ENCODE measurements at places on chromosomes 16 and 17.

DNA sequence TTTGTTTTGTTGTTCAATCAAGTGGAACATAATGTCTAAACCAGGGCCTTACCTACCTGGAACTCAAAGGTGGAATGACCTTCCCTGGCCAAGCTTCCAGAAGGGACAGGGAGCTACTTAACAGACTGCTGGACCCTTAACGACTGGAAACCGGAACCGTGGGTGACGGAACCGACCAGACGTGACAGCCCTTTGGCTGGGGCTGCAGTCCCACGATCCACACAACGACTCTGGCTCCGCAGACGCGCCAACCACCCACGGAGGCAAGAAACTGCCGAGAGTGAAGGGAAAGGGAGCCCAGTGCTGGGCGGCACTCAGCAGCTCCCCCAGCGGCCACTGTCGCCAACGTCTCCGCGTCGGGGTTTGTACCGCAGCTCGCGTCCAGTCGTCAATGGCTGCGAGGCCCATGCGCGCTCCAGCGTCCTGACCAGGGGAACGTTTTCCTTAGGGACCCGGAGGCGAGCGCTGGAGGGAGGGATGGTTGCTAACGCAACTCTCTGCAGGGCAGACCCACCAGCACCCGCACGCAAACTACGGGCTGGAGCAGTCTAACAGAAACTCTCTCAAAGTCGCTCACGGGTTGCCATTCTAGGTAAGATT, 5.5 kb upstream of the KIF22 start:
- peak; percentile 94 for DNase-seq

DNA sequence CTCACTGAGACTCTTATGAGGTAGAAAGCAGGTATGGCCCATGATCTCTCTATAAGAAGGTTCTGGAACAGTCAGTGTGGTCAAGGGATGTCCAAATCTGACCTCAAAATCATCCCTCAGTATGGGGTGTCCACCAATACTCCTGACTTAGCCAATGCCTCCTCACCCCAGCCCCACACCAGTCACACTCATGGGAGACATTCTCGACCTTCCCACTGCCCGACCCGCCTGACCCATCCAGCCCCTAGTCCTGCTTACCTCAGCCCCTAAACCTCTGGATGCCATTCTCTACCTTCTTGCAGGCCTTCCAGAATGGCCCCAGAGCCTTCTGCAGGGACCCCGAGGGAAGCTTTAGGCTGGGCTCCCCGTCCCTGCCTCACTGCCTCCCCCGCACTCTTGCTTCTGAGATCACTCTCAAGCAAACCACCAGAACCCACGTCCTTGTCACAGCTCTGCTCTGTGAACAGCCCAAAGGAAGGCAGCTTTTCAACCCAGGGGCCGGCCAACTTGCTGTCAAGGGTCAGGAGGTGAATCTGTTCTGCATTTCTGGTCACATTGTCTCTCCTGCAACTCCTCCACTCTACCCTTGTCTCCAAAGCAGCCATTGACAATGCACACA, 44.9 kb upstream of the RBFOX3 start:
- no peak for DNase-seq

- DNase-seq: no peak
Measured at GRCh38 chr17:28950752-28951427, 428 bp downstream of the PHF12 start.

DNA sequence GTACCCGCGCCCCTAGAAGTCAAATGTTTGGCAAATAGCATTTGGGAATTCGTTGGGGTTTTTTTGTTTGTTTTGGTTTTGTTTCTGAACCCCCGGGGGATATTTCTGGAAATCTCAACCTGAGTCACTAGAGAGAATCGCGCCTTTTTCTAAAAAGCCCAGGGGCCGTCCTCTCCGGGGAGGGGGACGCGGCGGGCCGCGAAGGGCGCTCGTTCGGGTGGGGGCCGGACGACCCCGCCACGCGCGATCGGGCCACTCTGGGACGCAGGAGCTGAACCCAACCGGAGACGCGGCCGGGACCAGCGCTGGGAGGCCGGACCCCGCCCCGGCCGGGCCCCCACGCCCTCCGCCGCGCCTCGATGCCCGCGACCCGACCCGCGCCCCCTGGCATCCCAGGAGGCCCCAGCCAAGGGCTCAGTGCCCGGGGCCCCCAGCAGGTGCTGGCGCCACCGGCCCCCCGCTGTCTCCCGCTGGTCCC, 302 bp downstream of the LITAF start:
- DNase-seq: no peak

GRCh38 chr16:57648581-57649442, 19.3 kb upstream of the ADGRG3 start:
- peak; percentile 87 for DNase-seq

DNA sequence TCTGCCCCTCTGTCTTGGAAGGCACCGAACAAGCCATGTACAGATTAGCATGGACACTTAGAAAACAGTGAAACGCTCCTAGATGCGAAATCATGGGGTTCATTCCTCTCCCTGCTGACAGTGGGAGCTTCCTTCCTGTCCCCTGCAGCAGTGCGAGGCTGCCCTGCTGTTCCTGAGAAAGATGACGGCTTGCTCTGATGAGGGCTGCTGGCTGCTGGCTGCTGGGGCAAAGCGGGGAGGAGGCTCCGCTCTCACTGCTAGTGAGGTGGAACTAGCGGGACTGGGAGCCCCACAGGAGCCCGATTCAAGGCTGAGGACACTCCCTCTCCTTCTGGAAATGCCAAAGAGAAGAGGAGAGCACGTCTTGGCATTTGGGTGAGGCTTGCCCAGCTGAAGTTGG, 25.9 kb upstream of the CACNG4 start:
- no peak for DNase-seq

- no peak for DNase-seq
Measured at GRCh38 chr16:1137604-1138003, 15.3 kb upstream of the CACNA1H start.

DNA sequence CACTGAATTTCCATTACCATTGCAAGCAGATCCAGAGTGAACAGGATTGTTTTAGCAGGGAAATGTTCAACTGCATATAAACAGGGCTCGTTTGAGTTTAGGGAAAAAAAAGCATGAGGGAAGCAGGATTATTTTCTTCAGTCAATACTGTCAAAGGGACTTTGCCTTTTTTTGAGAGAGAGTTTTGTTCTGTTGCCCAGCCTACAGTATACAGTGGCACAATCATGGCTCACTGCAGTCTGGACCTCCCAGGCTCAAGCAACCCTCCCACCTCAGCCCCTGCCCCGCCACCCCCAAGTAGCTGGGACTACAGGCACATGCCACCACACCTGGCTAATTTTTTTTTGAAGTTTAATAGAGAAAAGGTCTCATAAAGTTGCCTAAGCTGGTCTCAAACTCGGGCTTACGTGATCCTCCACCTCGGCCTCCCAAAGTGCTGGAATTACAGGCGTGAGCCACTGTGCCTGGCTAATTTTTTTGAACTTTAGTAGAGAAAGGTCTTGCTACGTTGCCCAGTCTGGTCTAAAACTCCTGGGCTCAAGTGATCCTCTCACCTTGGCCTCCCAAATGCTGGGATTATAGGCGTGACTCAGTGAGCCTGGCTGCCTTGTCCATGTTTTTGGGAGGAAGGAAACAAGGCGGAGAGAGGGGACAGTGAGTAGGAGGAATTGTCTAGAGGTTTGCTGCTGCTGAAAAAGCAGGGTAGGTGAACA, 14.8 kb downstream of the PKD1L3 start:
- DNase-seq: no peak
